ENCODE measurements at places on chromosomes 7 and 10. TPM values are rescaled to one million over a fixed set of nuclear protein-coding genes. Genes with fewer than 3 reads are reported as not detected.

- peak; percentile 25 for ATAC-seq
Observed at GRCh38 chr7:98281757-98282606, 496 bp downstream of the BRI3 start.

GRCh38 chr10:70376436-70377378, 5.7 kb downstream of the LRRC20 start:
- no peak for ATAC-seq

The HOXA1 gene
- total RNA-seq, result 16.1 TPM

- ATAC-seq, result no peak
Observed at GRCh38 chr7:102427019-102427405, 6.4 kb upstream of the ORAI2 start.

GRCh38 chr10:43284341-43284910, 17.6 kb upstream of the RASGEF1A start:
- ATAC-seq, result no peak

GRCh38 chr10:1679821-1680650, 57.3 kb downstream of the ADARB2 start:
- ATAC-seq, result no peak

DNA sequence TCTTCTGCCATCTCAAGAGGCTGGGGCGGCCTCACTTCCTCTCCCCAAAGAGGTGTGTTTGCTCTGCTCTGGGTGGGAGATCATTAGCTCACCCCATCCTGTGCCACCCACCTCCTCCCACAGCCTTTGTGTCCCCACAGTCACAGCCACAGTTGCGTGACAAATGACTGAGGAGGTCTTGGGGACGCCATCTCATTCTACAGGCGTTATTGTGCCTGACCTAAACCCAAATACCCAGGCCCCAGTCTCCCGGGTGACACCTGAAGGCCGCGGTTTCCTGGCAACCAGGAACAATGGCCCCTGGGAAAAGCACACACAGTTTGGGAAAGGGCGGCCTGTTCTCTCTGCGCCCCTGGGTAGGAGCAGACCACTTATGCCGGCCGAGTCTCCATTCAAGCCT, 51.6 kb downstream of the SLIT1 start:
- peak; percentile 85 for ATAC-seq
